ENCODE measurements at places on chromosomes 4 and X.
A peak's percentile ranks its signal among the peaks of the same experiment; 100 is the strongest.

DNA sequence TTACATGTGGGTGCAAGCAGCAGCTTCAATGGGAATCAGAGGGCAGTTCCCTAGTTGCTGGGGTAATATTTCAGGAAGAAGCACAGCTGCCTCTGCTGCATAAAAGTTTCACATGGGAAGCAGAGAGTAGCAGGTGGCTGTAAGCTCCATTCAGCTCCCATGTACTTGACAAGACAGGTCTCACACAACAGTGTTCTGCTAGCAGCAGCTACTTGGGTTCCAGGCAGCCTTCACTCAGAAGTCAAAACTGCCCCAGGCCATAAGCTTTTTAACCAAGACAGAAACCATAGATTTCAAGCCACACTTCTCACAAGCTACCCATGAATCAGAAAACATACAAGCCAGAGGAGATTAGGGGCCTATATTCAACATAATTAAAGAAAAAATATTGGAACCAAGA is 41.4 kb upstream of the SPIN2A start:
- no peak for DNase-seq

GRCh38 chr4:1582227-1582626 is 101.9 kb downstream of the FAM53A start:
- DNase-seq, result no peak

GRCh38 chrX:16458208-16458607 is 191.8 kb upstream of the S100G start:
- no peak for DNase-seq

- DNase-seq, result no peak
Measured at GRCh38 chr4:144574000-144574399, 72.0 kb upstream of the HHIP start.

DNA sequence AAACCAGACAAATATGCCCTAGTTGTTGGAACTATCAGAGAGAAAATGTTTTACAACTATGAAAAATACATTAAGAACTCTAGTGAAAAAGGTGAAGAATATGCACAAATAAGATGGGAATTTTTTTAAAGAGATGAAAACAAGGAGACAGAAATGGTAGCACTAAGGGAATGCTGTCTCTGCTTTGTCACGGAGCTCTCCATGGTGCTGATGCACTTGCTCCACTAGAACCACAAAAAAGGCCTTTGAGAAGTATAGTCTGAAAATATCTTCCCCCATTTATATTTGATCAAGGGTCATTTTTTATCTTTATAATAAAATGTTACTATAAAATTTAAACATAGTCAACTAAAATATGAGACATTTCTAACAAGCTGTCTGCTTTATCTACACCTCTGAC is 1655.5 kb upstream of the AGA start:
- DNase-seq, result no peak

DNA sequence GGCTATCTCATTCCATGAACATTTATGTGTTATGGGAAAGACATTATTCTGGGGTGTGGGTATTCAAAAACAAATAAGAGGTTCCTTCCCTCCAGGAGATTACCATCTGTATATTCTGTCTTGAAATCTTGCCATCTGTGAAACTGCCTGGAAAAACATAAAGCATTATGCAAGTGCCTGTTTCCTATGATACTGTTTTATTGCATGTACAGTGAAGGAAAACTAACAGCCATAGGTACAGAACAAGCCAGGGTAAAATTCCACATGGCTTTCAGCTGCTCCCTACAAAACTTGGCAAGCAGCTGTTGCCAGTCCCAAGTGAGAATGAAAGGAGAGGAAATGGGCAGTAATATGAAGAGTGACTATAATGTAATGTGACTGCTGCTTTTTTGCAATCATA is 136.0 kb downstream of the GUCY2F start:
- DNase-seq, result no peak

- DNase-seq, result no peak
Measured at GRCh38 chr4:80107374-80107773, 34.3 kb upstream of the ANTXR2 start.

DNA sequence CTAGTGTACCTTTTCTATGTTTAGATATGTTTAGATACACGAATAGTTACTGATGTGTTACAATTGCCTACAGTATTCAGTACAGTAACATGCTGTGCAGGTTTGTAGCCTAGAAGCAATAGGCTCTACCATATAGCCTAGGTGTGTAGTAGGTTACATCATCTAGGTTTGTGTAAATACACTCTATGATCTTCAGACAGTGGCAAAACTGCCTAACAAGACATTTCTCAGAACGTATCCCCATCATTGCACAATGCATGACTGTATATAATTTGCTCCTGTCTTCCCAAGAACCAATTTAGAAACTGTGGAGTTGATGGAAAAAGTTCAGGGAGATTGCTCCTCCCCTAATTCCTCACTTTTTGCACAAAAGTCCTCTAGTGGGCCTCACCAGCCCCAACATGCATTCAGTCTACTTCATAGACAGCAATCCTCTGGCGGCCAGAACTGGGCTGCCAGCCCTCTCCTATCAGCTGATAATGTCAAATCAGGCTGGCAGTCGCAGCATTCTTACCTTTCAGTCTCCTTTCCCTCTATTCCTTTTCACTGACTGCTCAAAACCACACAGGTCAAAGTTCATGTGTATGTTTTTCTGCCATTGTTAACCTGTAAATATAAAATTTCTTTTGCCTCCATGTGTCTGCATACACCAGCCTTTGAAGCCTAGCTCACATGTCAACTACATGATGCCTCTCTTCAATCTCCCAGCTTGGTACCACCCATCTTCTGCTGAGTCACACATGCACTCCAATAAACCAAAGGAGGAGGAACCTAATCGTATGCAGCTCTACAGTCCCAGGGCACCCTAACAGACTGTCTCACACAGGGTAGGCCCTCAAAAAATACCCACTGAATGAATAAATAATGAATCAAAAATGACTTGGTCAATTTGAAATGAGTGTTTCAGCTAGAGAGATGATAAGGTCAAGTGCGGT is 32.0 kb downstream of the BCLAF3 start:
- DNase-seq, result no peak

GRCh38 chr4:168683595-168683994 is 186.7 kb downstream of the PALLD start:
- DNase-seq, result no peak

DNA sequence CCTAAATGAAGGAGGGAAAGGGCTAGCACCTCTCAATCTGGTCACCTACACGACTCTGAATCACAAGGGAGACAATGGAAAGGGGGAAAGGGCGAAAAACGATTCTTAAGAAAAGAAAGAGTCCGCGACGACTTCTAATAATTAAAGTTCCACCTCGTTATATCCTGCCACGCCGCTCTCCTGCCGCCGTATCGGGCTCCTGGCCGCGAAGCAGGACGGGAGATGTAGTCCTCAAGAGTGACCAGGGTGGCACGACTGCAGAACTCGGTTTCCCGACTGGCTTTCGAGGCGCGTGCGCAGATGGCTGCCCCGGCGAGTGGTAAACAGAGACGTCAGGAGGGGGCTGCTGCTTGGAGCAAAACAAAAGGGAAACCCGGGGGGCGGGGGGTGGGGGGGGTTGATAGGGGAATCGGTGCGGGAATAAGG is at the start of gene FOXO4:
Gene FOXO4 (plus strand): TSS at position 297 of the 426 bp plus-strand sequence. CDS start 678 bp downstream, outside the sequence.
- peak; percentile 90 for DNase-seq

DNA sequence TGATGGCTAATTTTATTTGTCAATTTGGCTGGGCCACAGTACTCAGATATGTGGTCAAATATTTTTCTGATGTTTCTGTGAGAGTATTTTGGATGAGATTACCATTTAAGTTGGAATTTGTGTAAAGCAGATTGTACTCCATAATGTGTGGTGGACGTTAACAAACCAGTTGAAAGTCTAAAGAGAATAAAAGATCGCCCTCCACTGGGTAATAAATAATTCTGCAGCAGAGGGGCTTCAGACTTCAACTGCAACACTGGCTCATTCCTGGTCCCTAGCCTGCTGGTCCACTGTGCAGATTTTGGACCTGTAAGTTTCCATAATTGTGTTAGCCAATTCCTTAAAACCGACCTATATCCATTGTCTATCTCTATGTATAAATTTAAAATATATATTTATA is 540.3 kb downstream of the PCDH18 start:
- no peak for DNase-seq

GRCh38 chr4:138734746-138735145 is 280.8 kb upstream of the NOCT start:
- no peak for DNase-seq

- DNase-seq, result no peak
Measured at GRCh38 chrX:132463411-132463810, 25.4 kb downstream of the MBNL3 start.

DNA sequence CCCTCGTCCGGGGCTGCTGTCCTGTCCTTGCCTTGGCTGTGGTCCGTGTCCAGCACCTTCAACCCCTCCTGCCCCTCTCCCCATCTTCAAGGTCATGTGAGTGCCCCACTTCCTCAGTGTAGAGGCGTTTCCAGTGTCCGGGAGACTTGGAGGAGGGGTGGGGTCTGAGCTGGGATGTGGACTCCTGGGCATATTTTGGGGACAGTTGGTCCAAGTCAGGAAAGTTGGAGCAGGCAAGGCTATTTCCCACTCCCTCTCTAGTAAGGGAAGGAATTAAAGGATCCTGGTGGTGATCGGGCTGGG is 3.0 kb downstream of the PCGF3 start:
- DNase-seq, result no peak

DNA sequence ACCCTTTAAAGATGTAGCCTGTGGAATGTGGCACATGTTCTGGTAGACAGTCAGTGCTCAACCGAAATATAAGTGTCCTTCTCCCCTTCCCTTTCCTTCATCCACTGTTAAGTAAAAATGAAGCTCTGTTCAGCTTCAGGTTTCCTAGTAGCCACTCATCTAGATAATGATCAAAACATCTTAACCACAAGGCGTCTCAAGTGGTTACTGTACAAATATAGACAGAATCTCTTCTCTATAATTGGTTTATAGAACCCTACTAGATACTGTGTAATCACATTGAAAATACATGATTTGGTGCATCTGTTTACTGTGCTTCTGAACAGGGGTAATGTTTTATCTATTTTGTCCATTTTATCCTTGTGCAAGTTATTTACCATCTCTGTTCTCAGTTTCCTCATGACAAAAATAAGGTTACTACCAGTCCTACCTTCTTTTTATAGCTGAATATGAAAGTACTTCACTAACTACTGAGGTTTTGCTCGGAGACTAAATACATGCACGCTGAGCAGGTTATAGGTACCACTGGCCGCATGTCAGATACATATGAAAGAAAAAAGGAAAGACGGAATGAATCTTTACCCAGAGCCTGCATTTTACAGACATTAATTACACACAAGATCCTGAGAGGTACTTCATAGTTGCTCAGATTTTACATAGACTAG is 20.3 kb upstream of the SLC25A4 start:
- DNase-seq, result no peak

DNA sequence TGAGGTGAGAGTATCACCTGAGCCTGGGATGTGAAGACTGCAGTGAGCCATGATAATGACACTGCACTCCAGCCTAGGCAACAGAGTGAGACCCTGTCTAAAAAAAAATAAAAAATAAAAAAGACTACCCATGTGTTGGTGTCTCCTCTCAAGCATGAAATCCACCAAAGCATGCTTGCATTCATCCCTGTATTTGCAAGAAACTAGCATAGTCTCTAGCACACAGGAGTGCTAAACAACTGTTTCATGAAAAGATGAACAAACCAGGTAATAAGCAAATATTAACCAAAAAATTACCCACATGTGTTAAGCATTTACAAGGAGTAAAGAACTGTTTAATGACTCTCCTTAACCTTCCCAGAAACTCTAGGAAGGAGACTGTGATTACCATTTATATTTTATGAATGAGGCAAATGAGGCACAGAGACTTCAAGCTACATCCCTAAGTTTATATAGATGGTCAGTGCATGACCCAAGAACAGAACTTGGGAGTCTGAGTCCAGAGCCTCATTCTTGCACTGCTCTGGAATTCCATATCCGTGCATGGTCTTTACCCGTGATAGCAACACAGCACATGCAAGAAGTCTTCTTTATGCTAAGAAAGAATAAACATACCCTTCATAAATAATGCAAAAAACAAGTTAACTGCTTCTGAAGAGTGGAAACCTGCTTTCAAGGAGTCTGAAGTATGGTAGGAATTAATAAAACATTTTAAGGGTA is 186.1 kb upstream of the STS start:
- no peak for DNase-seq

GRCh38 chr4:151039733-151040132 is 24.6 kb upstream of the LRBA start:
- no peak for DNase-seq

GRCh38 chrX:48719958-48720357 is 23.4 kb downstream of the SUV39H1 start:
- no peak for DNase-seq

DNA sequence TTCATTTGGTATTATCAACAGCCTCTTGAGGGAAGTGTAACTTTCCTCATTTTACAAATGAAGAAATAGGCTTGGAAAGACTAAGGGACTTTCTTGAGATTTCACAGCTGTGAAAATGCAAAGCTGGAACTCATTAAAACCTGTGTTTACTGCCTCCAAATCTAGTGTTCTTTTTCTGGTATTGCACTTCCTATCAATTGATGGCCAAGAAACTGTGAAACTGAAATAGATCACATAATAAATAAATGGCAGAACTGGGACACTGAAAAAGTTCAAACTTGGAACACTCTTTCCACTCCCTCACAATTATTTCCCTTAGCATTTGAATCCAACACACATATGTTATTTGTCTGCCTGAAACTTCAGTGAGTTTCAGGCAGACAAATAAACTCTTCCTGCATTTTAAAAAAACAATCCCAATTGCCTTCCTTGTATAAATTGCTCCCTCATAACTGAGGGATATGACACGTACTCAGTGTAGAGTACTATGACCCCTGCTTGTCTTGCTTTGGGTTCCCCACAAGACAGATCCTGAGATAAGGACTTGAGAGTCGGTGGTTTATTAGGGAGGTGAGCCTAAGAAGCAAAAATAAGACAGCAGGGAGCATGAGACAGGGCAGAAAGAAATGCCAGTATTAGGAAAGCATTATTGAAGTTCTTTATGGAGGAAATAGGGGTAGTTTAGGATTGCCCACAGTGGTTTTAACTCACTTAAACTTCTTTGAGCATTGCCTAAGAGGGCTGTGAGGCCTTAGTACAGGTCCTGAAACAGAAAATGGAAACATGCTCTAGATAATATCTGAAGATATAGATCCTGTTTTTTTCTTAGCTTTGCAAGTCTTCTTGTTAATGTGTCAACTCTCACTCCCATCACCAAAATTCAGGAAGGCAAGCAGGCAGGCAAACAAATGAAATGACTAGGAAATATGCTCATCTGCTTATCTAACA is 33.9 kb downstream of the RTL3 start:
- no peak for DNase-seq

DNA sequence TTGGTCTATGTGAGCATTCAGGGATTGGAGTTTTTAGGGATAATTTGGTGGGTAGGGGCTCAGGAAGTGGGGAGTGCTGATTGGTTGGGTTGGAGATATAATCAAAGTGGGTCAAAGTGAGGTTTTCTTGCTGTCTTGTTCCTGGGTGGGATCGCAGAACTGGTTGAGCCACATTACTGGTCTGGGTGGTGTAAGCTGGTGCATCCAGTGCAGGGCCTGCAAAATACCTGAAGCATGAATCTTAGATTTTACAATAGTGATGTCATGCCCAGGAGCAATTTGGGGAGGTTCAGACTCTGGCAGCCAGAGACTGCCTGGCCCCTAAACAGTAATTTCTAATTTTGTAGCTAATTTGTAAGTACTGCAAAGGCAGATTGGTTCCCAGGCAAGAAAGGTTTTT is 665.6 kb upstream of the PRKX start:
- no peak for DNase-seq

Measured in posterior cingulate gyrus (tissue), 11 donors.